ENCODE measurements at places on chromosomes 13 and 19.

GRCh38 chr19:7779631-7780486 is 16.8 kb downstream of the CLEC4M start:
- no peak for DNase-seq

DNA sequence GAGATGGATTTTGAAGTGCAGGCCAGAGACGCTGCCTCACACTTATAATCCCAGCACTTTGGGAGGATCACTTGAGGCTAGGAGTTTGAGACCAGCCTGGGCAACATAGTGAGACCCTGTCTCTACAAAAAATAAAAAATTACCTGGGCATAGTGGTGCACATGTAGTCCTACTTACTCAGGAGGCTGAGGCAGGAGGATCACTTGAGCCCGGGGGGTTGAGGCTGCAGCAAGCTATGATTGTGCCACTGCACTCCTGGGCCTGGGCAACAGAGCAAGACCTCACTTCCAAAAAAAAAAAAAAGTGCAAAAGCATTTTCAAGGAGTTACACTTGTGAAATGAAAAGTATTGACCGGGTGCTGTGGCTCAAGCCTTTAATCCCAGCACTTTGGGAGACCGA is 27.6 kb upstream of the FBXO17 start:
- no peak for DNase-seq

DNA sequence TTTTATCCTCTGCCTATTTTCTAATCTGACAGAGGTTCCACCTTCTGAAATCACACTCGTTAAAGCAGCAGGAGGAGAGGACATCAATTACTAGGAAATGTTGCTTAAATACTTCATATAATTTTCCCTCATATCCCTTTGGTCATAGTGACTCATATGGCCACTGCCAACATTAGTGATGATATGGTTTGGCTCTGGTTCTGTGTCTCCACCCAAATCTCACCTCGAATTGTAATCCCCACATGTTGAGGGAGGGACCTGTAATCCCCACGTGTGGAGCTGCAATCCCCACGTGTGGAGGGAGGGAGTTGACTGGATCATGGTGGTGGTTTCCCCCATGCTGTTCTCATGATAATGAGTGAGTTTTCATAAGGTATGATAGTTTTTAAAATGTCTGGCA is 618.4 kb upstream of the SLITRK5 start:
- no peak for DNase-seq

DNA sequence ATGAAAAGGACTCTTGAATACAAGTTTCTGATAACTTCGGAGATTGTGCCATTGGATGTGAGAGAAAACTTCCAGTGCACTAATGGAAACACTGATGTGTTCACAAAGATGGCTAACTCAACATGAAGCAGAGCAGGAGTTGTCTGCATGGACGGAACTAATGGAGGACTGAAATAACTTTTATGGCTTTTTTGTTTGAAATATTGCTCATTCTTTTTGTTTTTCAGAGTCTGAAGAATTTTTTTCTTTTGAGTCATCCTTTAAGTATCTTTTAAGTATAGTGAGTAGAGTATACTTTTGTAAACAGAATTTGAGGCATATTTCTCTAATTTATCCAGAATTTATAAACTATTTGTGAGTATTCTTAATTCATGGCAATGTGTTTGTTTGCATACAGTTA is 25.7 kb downstream of the CRYL1 start:
- DNase-seq: no peak

DNA sequence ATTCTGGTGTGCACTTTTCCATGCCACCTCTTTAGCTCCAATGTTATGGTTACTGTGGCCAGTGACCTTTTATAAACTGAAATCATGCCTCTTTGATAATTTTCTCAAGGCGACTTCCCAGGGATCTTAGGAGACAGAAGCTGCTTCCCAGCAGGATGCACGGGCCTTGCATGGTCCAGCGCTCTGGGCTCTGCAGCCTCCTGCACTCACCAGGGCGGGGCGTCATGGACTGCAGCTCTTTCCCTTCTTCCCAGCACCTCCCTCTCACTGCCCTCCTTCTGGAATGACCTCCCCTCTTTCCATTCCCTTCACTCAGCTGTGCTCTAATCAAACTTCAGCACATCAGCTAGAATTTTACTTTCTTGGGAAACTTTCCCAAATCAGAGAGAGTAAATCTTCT is 318.3 kb downstream of the IRS2 start:
- DNase-seq: no peak

GRCh38 chr19:45161738-45162607 is 1.2 kb upstream of the NKPD1 start:
- DNase-seq: peak; percentile 67

DNA sequence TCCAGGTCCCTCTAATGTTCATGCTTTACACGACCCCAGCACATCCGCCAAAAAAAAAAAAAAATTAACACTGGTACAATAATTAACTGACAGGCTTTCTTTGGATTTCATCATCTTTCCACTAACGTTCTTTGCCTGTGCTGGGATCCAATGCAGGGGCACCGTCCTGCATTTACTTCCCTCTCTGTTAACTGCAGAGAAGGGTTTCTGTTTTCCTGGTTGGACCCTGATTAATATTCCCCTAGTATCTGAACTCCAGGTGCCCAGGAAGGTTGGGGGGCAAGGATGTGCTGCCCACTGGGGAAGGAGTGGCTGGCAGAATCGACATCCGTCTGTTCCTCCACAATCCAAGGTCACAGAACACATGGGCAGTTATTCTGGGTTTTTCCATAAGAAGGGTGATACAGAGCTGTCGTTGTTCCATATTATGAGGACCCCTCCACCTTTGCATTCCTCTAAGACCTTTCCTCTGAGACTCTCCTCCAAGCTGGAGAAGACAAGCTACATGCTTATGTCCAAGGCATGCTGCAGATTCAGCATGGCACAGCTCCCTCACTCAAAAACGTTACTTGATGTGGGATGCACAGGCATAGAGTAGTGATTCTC is 4.5 kb upstream of the LAIR1 start:
- DNase-seq: no peak

GRCh38 chr13:71408416-71408815 is 458.6 kb downstream of the DACH1 start:
- no peak for DNase-seq

DNA sequence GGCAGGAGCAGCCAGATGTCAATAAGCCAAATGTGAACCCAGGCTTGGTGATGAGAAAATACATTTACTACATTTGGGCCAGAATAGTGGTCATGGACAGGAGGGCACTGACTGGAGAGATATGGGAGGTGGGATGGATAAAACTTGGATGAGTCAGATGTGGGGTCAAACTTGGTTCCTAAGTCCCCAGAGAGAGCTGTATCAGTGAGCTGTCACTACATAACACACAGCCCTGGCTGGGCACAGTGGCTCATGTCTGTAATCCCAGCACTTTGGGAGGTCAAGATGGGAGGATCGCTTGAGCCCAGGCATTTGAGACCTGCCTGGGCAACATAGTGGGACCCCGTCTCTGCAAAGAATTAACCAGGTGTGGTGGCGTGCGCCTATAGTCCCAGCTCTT is 51.6 kb upstream of the EHD2 start:
- no peak for DNase-seq

GRCh38 chr13:77337159-77337558 is 10.3 kb upstream of the MYCBP2 start:
- DNase-seq: no peak

- no peak for DNase-seq
Measured at GRCh38 chr19:3053218-3053621, 9.1 kb downstream of the TLE5 start.

DNA sequence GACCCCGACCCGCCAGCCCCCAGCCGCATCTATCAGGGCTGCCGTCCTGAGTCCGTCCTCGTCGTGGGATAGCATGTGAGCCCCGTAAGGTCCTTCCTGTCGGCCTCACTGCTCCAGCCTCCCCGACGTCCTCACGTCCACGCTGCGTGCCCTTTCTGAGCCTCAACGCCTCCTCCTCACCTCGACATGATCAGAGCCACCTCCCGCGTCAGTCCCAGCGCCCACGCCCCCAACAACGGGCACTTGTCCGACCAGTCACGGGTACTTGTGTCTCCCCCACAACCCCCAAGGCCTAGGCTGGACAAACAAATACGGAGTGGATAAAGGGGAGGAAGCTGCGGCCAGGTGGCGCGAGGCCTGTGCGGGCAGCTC is 665 bp downstream of the ZNF497 start:
- DNase-seq: no peak

DNA sequence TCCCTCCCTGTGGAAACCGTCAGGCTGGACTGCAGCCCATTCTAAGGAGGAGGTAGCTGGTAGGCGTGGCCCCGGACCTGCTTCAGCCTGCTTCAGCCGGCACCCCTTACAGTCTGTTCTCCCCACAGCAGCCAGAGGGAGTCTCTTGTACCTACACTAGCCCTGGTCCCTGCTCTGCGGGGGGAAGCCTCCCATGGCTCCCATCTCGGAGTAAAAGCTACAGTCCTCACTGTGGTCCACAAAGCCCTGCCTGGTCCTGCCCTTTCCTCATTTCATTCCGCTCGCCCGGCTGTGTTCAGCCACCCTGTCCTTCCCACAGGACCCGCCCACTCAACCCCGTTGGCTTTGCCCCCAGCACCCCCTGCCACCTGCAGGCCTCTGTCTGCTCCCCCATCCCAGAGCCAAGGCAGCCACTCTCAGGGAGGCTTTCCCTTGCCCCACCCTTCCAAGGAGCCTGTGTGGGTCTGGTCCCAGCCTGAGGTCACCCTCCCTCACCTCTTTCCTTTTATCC is 1.3 kb downstream of the PGLYRP1 start:
- no peak for DNase-seq

GRCh38 chr19:18764591-18765051 is 26.5 kb downstream of the COMP start:
- DNase-seq: peak; percentile 62

- no peak for DNase-seq
Measured at GRCh38 chr19:51342631-51343569, 961 bp upstream of the VSIG10L start.

DNA sequence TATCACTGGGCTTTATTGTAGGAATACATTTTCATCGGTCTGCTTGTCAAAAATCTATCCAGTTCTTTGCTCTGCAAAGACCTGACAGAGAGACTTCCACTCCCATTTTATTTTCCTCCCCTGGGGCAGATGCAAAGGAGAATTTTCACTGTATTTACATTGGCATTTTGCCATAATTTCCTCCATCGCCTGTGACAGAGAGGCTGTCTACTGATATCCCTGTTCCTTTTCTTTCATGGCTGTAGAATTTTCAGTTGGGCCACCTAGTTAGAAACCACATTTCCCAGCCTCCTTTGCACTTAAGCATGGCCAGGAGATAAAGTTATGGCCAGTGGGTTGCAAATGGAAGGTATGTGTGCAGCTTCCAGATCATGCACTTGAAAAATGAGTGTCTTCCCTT is 89.3 kb downstream of the NUFIP1 start:
- DNase-seq: no peak

DNA sequence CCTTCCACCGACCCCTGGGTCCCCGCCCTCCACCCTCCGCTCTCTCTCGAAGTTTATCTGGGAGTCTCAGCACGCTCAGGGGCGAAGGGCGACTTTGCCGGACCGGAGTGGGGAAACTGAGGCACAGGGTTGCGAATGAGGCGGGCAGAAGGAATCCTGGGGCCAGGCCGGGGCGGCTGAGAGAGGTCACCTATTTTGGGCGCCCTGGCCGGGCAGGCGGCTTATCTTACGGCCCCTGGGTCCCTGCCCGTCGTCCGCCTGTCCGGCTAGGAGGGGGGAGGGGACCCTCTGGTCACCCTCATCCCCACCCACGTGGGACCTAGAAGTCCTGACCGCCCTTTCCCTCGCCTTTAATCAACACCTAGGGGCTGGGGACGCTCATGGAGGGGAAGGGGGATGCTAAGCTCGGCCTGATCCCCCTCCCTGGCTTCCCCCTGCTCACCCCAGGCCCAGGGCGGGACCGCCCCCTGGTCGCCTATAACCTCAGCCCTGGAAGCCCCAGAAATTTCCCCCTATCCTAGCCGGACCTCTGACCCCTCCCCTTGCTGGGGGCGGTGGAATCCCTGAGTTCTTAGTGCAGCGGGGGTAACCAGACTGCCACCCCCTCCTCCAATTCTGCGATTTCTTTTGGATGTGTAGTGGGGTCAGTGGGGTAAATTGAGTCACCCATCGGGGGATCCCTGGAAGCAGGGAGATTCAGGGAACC is 556 bp downstream of the TRIP10 start:
- peak; percentile 50 for DNase-seq

DNA sequence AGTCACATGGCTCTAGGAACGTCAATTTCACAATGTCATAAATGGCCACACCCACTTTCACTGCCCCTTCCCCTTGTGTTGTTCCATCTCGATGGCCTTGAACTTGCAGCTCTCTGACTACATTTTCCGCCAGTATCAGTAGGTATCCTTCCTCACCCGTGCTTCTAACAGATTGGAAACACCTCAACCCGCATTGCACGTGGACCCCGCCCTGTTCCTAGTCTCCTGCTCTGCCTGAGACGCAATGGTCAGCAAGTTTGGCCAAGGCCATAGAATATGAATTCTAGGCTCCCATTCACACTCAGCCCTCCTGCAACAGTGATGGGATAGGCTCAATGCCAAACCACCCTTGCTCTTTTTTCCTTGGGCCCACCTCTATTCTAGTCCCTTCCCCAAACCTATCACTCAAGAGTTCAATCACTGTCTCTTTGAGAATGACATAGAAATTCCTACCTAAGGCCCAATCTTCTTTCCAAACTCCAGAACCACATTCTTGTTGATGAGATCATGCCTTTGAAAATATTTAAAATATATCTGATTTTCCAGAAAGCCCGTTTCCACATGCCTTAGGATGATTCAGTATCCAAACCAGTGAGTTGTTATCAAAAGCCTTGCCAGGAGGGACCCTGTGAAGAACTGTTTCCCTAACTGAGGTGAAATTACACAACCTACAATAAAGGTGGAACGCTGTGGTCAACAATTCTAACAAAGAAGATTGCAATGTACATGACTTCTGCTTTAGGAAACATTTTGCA is 334.6 kb downstream of the MYO16 start:
- DNase-seq: peak; percentile 53

- no peak for DNase-seq
Measured at GRCh38 chr19:42069619-42070351, at the start of gene GRIK5. TSS of gene GRIK5 (minus strand) at chr19:42070206. CDS start at chr19:42065770, 4,436 bp downstream.

GRCh38 chr13:69872321-69873047 is 235.1 kb upstream of the ATXN8OS start:
- DNase-seq: no peak

GRCh38 chr19:2070436-2070827 is 19.4 kb upstream of the MKNK2 start:
- DNase-seq: no peak

- no peak for DNase-seq
Measured at GRCh38 chr19:38808741-38809140, 4.0 kb downstream of the LGALS4 start.

DNA sequence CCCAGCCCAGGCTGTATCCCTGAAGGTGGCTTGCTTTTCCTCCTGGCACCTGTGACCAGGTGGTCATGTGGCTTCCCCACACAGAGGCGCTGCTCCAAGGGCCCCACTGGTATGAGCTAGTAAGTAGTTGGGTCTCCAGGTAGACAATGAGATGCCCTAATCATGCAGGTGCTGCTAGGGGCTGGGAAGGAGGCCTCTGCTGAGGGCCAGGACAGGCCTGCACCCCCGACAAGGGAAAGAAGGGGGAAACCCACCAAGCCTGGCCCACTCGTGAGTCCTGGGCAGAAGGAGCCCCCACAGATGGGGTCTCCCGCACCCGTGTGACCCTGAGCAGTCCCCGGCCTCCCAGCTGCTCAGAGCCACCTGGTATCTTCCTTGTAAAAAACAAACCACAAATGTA is 13.2 kb downstream of the PEX11G start:
- DNase-seq: no peak

- no peak for DNase-seq
Measured at GRCh38 chr13:93416736-93417355, 190.2 kb downstream of the GPC6 start.
